ENCODE measurements at places on chromosomes 3 and 15.

- DNase-seq, result no peak
These were observed 20.9 kb upstream of the LDHAL6B start for GRCh38 chr15:59185725-59186124.

- DNase-seq, result no peak
These were observed 684.8 kb upstream of the BCHE start for GRCh38 chr3:166522017-166522416.

GRCh38 chr3:16514021-16514700 lies 662 bp upstream of the RFTN1 start:
- no peak for DNase-seq

- DNase-seq, result no peak
These were observed 40.6 kb downstream of the SLC25A26 start for GRCh38 chr3:66261355-66261754.

- DNase-seq, result no peak
These were observed 4.6 kb downstream of the WDR53 start for GRCh38 chr3:196563721-196564225.

DNA sequence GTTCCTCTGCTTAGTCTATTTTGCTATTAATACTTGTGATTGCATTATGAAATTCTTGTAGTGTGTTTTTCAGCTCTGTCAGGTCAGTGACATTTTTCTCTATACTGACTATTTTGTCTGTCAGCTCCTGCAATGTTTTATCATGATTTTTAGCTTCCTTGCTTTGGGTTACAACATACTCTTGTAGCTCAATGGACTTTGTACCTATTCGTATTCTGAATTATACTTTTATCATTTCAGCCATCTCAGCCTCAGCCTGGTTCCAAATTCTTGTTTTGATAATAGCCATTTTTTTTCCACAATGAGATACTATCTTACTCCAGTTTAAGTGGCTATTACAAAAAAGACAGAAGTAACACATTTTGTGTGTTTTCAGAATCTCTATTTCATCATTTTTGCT lies 204.2 kb upstream of the ONECUT1 start:
- DNase-seq, result no peak

DNA sequence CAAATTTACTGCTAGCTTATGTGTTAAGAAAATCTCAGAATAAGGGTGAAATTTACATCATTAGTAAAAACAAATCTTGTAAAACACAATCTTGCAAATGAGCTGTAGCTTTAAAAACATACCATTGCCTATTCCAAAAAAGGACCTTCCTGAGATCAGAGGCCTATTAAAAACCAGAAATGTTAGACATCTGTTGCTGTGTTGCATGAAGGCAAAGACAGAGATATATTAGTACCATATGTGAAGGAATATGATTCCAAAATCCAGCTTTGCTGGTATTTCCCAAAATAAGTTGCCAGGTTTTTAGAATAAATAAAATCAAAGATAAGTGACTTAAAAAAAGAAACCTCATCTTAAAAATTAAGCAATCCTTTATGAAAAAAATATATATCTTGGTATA lies 504.1 kb upstream of the CDIN1 start:
- peak; percentile 16 for DNase-seq

DNA sequence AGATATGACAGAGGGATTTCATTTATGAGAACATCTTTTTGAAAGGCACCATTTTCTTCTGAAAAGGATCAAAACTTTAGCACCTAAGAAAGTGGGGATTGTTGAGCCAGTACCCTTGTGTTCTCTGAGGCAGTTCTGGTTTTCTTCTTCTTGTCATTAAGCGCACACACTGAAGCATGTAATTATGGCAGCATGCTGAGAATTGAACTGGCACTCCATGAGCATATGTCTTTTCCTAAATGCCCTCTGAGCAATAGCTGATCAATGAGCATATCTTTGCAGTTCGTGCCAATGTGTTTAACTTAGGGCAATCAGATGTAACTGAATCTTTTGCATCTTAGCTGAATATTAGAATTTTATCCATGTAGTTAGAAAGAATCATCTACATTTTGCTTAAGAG lies 53.9 kb upstream of the VGLL3 start:
- DNase-seq, result no peak

GRCh38 chr3:155420881-155421486 lies 127.5 kb upstream of the STRIT1 start:
- DNase-seq, result no peak

- DNase-seq, result no peak
These were observed 107.8 kb downstream of the MYRIP start for GRCh38 chr3:39917065-39917773.

- DNase-seq, result no peak
These were observed 5.0 kb downstream of the ACOX2 start for GRCh38 chr3:58531956-58532355.

- peak; percentile 22 for DNase-seq
These were observed 10.9 kb downstream of the STRIT1 start for GRCh38 chr3:155282385-155283091.

Data from fibroblast of the conjunctiva (primary cell).